ENCODE measurements at places on chromosomes 1 and 21.

- DNase-seq: no peak
Measured at GRCh38 chr1:234499943-234500245, 20.9 kb upstream of the TARBP1 start.

DNA sequence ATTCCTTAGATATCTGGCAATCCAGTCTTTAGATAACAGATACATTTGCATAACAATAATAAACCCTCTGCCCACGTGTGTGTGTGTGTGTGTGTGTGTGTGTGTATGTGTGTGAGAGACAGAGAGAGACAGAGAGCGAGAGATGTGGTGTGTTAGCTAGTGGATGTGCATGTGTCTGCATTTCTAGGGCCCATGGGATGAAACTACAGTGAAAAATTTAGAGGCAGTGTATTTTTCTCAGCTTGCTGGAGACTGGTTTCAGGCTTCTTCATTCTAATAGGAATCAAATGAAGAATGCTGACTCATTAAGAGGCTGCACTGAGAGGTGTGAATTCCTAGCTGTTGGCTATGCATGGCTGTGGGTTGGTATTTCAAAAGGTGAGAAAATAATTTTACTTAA, 303.2 kb downstream of the LMX1A start:
- DNase-seq: no peak

DNA sequence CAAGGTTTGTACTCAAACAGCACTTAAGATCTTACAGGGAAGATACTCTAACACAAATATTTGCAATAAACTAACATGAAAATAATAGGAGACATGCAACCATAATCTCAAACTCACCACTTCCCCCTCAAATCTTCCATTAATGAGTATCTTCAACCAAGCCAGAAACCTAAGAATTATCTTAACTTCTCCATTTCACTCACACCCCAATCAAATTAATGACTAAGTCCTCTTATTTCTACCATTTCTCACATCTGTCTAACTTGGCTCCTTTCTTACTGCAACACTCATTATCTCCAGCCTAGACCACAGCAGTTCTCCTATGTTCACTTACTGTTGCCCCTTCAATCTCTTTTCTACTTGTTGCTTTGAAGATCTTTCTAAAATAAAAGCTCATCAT, 10.4 kb downstream of the RBBP5 start:
- no peak for DNase-seq

DNA sequence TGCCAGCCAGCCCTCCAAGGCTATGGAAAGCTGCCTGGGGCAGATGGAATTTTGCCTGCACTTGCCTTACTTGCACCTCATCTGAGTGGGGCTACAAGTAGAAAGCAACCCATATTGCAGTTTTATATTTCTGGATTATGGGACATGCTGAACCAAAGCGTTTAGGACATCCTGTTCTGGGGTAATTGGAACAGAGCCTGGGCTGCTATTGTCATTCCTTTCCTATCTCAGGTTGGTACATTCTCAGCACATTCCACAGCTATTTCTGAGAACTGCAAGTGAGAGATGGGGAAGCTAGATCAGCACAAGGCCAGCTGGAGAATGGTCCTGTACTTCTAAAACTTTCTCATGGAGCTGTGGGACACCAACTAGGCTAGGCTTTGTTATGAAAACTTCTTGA, 713.8 kb downstream of the KCNT2 start:
- no peak for DNase-seq

DNA sequence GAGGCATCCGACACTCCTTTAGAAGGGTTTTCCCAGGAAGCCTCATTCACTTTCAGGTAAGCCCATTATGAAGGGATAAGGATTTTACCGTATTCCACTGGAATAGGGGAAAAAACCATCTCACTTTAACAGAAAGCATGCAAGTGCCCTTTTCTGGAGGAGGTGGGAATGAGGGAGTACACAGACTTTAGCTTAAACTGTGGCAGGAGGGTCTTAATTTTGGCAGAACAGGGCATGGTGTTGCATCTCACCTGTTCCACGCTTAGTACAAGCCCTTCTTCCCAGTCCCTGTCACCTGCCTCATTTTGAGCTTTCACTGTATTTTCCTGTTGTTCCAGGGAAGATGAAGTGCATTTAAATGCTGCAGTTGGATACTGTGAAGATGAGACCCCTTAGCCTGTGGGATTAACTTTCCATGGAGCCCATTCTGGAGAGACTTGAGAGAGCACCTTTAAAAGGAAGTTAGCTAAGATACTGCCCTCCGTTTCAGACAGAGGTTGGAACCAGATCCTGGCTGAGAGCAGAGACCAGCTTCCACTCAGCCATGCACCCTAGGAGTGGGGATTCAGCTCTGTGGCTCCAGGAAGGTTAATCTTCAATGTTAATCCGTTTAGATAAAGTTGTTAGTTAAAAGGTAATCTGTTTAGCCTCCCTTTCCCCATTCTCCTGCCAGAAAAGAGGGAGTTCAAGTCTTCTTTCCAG, 42.6 kb downstream of the PBX1 start:
- no peak for DNase-seq

DNA sequence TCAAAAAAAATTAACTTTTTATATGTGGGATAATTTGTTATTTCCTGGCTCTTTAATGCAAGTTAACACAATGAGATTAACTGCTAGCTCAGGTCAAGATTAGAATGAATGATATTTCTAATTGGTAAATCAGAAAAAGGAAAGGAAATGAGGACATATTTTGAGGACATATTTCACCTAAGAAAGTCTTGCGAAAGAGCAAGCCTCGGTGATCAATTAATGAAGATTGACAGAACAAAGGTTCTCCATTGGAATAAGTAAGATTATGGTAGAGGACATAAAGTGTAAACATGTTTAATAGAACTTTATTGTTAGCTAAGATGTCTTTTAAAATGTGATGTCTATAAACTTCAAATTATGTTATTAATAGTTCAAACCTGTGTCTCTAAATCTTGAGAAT, 1617.8 kb downstream of the KCNT2 start:
- DNase-seq: no peak

DNA sequence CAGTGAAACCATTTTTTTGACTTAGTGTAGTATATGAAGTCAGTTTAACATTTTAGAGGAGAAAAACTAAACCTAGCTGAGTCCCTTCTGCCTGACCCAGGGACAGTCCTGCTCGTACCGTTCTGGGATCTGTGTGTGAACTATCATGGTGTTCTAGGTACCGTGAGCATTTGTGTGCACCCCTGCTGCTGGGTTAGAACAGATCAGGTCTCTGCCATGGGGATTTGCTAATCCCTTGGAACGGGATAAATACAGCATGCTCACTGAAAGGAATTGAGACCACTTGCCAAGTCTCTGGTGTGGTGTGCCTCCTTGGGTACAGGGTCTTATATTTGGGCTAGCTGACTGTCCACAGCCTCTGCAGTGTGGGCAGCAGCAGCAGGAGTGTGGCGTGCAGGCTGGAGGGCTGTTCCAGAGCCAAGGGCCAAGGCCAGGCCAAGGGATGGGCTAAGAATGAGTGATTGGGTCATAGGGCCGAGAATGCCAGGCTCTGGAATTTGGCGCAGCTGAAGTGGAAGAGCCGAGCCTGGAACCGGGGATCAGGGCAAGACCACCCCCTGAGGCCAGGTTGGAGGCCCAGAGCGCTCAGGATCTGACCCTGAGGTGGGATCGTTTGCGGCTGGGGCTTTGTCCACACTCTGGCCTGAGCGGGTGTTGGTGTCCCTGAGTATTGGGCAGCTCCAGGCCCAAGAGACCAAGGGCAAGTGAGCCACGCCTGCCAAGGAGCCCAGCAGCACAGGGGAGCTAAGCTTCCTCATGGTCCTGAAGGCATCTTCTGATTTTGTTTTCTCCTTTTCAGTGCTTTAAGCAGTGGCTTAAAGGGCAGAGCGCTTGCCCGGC, 66.3 kb downstream of the VPS26C start:
- DNase-seq: no peak

- DNase-seq: no peak
Measured at GRCh38 chr1:19529664-19530063, 44.3 kb upstream of the CAPZB start.

DNA sequence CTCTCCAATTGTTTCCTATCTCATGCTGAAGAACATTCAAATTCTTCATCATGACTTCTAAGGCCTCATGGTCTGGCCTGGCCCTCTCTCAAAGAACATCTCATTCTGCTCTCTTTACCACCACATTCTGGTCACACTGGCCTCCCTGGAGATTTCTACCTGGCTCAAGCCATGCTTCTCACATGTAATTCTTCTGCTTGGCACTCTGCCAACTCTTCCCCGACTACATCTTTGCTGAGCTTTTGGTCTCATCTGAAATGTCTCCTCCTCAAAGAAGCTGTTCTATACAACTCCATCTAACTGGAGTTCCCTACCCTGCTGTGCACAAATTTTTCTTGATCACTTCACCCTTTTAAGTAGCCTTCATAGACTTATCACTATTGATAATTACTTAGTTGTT, 1.4 kb upstream of the TBX19 start:
- DNase-seq: no peak

GRCh38 chr1:80305466-80305865, 1298.9 kb upstream of the ADGRL4 start:
- no peak for DNase-seq

- no peak for DNase-seq
Measured at GRCh38 chr1:34270181-34270580, 93.5 kb downstream of the C1orf94 start.

- no peak for DNase-seq
Measured at GRCh38 chr1:77757066-77757584, 2.5 kb downstream of the USP33 start.

GRCh38 chr1:12580054-12580887, 37.7 kb downstream of the DHRS3 start:
- DNase-seq: no peak

- no peak for DNase-seq
Measured at GRCh38 chr1:161986328-161986727, 37.3 kb downstream of the OLFML2B start.

DNA sequence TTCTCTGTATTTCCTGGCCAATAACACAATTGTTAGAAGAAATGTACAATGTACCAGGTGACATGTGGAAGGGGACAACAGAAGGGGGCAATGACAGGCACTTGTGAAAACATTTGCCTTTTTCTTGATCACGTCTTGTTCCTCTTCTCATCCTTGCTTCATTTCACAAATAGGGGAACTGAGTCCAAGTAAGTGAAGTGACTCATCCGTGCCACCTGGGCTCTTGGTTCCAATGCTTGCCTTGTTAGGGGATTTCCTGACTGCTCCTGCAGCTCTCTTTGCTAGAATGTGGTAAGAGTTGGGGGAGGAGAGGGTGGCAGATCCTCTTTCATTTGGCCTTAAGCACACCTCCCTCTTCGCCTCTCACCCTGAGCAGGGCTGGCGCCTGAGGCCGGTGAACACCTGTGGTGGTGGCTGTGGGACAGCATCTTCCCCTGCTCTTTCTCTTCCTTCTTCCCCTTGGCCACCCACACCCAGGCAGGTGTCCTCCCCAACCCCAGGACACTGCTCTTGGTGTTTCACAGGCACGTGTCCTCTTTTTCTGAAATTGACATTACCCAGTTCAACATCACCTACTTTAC, 2.2 kb upstream of the RHEX start:
- DNase-seq: peak; percentile 65

- no peak for DNase-seq
Measured at GRCh38 chr1:206907304-206907991, 10.2 kb downstream of the IL24 start.

- DNase-seq: no peak
Measured at GRCh38 chr1:41695118-41695745, 210.7 kb upstream of the EDN2 start.

DNA sequence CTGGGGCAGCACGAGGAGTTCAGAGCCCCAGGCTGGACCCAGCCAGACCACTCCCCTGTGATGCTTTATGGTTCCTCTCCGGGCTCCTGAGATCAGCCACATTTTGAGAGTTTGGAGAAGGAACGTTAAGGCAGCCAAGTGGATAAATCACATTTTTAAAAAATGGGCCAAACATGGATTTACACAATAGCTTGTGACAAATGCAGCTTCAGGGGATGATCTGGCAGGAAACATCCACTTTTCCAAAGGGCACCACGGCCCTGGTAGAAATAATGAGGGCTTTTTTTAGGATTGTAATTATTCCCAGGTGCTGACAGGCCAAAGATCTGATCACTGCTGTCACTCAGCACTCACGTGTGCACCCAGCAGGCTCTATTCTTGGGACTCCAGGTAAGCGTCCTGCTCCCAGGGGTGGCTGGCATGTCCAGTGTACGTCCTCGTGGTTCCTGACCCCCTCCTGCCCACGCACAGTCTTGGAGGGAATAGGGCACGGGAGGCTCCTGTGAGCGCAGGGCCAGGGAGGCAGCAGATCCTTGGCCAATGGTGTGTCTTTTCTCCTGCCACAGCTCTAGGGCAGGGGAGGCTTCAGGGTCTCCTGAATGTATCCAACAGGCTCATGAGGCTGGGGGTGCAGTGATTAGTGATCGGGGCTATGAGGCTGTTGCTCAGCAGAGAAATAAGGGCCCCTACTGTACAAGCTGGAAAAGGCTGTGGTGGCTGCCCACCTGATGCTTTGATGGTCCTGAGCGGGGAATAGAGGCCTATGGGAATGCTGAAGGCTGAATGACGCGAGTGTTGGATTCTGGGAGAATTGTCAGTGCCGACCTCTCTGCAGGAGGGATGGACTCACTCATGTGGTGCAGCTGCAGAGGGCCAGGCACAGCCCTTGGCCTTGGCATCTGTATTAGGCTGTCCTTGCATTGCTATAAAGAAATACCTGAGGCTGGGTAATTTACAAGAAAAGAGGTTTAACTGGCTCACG, 415.7 kb downstream of the PTPRU start:
- DNase-seq: no peak

GRCh38 chr1:222589462-222590302, at the start of gene TAF1A:
TSS of gene TAF1A (minus strand) at chr1:222589933.
- DNase-seq: peak; percentile 91

- no peak for DNase-seq
Measured at GRCh38 chr1:160911441-160911840, 26.5 kb upstream of the ITLN1 start.

- DNase-seq: no peak
Measured at GRCh38 chr1:31685795-31686194, 18.0 kb downstream of the COL16A1 start.

DNA sequence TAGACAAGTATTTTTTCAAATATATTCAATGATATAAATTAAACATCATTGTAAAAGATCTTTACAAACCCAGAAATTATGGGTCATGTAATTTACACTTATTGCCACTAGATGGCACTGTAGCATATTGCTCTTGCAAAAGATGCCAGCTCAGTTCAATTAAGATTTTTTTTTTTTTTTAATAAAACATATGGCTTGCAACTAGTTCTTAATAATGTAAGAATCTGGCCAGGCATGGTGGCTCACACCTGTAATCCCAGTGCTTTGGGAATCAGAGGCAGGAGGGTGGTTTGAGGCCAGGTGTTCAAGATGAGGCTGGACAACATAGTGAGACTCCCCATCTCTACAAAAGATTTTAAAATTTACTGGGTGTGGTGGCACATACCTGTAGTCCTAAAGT, 49.4 kb upstream of the DESI2 start:
- DNase-seq: no peak
